ENCODE measurements at places on chromosomes 12 and 14.

DNA sequence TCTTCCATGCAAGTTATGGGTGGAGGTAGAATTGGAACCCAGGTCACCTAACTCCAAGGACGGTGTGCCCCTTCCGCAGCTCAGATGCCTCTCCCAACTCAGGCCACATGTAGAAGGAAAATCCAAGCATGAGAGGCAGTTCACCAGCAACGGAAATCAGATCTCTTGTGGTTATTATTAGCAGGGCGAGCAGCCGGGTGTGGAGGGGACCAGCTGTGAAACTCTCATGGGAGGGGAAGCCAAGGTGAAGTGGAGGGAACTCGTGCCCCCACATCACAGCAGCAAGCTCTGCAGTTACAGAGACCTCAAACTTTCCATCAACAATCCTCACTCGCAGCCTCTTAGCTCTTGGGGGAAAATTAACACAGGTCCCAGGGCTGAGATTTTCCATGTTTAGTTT is 79.7 kb downstream of the KSR2 start:
- DNase-seq = no peak

GRCh38 chr12:67764946-67765619 is 116.5 kb downstream of the DYRK2 start:
- peak; percentile 45 for DNase-seq

DNA sequence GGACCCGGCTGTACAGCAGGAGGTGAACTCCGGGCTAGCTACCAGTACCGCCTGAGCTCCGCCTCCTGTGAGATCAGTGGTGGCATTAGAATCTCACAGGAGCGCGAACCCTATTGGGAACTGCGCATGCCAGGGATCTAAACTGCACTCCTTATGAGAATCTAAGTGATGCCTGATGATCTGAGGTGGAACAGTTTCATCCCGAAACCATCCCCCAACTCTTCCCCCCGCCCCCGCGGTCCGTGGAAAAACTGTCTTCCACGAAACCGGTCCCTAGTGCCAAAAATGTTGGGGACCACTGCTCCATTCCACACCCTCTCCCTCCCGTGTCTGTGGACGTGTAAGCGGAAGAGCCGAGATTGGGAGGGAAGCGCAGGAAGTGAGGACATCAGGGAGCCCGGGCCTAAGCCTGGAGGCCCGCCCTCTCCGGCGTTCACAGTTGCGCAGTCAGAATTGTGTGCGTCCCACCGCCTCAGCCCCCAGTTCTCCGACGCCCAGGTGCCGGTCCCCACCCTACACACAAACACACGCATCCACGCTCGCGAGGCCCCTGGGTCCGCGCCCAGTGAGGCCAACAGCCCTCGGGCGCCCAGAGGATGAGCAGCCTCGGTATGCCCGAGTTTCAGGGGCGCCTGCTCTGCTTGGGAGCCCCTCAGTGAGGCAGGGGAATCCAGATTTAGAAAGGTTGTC is 1.8 kb upstream of the RNASE4 start:
- DNase-seq = peak; percentile 90

DNA sequence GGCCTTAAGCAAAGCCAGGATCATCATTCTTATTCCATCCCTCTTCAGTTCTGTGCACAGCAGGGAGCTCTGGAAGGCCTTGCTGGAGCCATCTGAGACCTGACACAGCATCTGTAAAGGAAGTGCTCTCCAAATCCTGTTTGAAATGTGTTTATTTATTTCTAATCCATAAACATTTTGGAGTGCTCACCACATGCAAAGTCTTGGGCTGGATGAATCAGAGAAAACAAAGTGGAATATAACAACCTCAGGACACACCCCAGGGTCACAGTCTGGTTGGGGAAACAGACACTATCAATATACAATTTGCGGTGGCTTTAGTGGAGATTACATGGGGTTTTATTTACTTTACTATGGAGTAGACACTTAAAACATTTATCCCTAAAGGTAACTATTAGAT is 54.3 kb downstream of the BMP4 start:
- DNase-seq = no peak

GRCh38 chr12:113396828-113397496 is 6.7 kb downstream of the SDS start:
- no peak for DNase-seq

GRCh38 chr14:88079624-88080023 is 74.7 kb downstream of the GPR65 start:
- no peak for DNase-seq

- DNase-seq = no peak
These were observed 465.3 kb downstream of the RAD51B start for GRCh38 chr14:68284834-68285233.

DNA sequence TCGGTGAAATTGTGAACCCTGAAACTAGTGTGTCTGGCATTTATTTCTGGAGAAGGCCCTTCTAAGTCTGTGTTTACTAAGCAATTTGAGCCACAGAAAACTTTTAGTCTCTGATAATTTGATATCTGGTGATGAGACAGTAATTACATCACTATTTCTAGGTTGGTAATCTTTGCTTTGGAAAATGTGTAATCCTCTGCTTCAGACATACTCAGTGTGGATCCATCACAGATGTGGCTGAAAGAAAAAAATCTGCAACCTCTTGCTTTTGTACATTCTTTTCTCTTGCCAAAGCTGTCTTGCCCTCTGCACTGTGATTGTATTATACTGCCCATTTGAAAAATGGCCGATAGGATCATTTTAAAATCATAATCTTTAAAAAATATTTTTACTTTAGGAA is 78.1 kb downstream of the PELI2 start:
- DNase-seq = peak; percentile 49

GRCh38 chr12:58588770-58589169 is 331.5 kb downstream of the LRIG3 start:
- DNase-seq = peak; percentile 30

DNA sequence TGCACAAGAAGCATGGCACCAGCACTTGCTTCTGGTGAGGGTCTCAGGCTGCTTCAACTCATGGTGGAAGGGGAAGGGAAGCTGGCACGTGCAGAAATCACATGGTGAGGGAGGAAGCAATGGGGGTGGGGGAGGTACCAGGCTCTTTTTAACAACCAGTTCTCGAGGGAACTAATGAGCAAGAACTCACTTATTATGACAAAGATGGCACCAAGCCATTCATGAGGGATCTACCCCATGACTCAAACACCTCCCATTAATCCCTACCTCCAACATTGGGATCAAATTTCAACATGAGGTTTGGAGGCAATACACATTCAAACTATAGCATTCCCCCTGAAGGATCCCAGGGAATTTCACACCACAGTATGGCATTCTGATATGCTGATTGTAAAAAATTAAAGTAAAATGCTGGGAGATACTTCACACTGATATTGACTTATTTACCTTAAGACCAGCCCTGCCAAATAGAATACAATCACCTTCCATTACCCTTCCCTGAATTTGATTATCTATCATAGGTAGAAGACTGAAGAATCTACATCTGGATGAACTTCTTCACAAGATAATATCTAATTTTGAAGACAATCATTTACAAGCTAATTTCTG is 201.7 kb upstream of the PLXNC1 start:
- DNase-seq = no peak

DNA sequence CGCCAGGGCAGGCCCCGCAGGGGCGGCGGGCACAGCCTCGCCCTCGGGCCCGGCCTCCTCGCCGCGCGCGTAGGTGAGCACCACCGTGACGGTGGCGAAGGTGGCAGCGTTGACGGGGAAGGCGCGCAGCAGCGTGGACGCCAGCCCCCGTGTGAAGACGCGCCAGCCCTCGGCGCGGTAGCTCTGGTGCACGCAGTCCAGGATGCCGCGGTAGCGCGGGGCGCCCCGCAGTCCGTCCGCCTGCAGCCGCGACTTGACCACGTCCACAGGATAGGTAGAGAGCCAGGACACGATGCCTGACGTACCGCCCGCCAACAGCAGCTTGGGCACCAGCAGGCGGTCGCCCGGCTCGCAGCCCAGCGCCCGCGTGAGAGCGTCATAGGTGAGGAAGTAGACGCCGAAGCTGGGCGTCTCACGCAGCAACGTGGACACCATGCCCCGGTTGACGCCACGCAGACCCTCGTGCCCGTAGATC is 13.9 kb downstream of the SLC25A29 start:
- DNase-seq = no peak

- DNase-seq = peak; percentile 50
These were observed 70.6 kb downstream of the B4GALNT3 start for GRCh38 chr12:530308-530707.

- no peak for DNase-seq
These were observed 222.3 kb upstream of the NAV3 start for GRCh38 chr12:77608271-77608824.

DNA sequence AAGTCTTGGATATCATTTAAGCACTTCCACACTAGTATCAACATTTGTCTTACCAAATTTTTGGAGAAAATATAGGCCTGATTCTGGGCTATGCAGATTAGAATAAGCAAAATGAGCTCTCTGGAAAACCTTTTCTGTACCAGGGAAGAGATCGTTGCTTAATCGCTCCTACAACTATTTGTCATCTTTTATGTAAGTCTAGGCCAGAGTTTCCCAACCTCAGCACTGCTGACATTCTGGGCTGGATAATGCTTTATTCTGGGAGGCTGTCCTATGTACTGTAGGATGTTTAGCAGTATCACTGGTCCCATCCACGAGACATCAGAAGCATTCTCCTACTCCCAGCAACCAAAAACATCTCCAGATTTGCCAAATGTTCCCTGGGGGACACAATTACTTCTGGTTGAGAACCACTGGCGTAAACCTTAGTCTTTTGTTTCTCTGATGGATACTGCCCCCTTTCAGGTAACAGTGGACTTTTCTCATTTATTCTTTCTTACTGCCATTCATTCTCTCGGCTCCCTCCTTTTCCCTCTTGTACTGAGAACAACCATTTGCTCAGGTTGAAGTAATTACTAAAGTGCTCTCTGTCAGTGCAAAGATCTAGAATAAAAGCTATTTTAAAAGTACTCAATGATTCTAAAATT is 316.9 kb upstream of the E2F7 start:
- no peak for DNase-seq

GRCh38 chr12:46754550-46754949 is 71.2 kb downstream of the SLC38A4 start:
- no peak for DNase-seq

DNA sequence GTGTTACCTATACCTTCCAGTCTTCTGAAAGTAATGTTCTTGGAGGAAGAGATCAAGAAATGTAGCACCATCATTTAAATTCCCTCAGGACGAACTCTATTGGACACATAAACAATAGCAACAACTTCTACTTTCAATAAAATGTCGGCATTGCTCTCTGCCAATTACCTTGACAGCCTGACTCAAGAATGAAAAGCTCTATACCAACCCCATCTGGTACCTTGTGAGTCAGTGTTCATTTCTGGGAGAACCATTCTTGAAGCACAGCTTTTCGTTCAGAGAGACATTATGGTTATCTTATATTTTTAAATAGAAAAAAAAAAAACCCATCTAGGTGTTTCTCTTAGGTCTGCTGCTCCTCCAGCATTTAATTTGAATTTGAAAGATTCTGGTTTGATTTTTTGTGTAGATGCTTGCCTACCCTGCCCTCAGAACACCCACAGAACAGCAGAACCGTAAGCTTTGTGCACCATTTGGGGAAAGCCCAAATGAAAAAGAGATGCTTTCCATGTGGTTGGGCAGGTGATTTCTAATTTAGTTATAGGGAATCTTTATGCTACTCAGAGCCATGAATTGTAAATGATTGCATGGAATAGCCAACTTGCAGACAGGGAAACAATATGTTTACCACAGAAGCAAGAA is 156.0 kb downstream of the SAMD4A start:
- no peak for DNase-seq

DNA sequence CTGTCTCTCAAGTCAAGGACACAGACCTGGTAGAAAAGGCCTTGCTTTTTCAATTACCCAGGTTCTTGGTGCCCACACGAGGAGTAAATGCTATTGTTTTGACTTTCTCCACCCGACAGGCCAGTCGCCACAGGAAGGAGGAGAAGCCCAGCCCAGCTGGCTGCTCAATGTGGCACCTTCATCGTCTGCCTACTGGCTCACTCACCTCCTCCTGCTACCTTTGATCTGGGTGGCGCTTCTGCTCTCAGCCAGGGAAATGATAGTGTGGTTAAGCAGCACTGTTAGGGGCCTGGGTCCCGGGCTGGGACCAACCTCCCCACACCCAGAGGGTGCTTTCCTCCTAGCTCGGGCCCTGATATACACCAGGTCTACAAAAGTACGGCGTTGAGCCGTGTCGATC is 75.0 kb upstream of the FZD10 start:
- no peak for DNase-seq

DNA sequence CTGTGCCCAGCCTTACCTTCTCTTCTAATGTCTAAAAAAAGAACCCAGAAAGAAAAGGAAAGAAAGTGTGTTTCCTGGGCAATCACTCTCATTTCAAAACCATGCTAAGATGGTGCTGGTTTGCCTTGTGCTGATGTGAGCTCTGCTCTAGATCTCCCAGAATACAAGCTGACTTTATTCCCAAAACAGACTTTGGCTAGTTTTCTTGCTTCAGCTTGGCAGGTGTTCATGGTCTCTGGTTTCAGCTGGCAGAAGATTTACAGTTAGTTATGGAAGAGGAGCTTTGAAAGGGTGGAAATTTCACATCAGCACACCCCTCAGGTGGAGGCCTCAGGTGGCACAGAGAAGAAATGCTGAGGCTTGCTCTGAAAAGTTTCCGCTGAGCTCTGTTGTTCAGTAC is 34.4 kb downstream of the PPP1R36 start:
- DNase-seq = no peak

DNA sequence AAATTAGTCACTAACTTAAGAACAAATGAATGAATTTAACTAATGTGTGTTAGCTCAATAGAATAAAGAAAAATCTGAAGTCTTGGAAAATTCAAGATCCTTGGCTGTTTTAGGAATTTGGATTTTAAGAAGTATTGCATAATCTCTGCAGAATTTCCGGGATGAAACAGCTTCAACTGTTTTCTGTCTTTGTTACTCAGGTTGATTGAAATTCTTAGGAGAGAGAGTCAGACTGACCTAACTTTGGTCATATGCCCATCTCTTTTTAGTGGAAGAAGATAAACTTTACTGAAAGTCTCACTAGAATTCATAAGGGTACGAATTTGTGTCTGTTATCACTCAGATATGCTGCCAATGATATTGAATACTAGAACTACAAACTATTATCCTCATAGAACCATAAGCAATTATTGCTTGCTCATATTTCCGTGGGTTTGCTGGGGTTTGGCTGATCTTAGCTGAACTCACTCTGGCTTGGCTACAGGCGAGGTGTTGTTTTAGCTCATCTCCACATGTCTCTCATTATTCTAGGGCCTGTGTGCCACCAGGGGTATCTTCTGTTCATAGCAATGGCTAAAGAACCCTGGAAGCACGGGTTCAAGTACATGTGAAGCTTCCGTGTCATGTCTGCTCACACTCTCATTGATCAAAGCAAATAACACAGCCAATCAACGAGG is 257.4 kb upstream of the NOVA1 start:
- DNase-seq = peak; percentile 31

- DNase-seq = no peak
These were observed 7.0 kb downstream of the ZNF839 start for GRCh38 chr14:102326583-102326982.

GRCh38 chr12:107329569-107330324 is 236.4 kb upstream of the CRY1 start:
- no peak for DNase-seq

DNA sequence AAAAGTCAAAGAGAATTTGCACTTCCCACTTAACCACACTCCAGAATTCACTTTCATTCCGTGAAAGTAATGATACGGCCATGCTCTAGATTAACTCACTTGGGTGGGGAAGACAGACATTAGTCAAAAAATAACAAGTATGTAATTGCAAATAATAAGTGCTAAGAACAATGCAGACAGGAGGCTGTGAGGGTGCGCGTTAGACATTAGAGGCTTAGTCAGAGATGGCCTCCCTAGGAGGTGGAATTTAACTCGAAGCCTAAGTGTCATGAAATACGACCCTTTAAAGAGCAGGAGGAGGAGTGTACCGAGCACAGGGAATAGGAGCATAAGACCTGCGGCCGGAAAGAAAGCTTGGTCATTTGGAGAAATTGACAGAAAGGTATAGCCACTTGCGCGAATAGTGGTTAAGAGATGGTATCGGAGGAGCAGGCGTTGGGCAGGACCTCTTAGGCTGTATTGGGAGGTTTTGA is 628 bp downstream of the SNRPF start:
- peak; percentile 25 for DNase-seq
